Thoracic aorta (tissue), 2 donors: ENCODE measurements at places on chromosomes 3 and 15.
A peak's percentile ranks its signal among the peaks of the same experiment; 100 is the strongest.

DNA sequence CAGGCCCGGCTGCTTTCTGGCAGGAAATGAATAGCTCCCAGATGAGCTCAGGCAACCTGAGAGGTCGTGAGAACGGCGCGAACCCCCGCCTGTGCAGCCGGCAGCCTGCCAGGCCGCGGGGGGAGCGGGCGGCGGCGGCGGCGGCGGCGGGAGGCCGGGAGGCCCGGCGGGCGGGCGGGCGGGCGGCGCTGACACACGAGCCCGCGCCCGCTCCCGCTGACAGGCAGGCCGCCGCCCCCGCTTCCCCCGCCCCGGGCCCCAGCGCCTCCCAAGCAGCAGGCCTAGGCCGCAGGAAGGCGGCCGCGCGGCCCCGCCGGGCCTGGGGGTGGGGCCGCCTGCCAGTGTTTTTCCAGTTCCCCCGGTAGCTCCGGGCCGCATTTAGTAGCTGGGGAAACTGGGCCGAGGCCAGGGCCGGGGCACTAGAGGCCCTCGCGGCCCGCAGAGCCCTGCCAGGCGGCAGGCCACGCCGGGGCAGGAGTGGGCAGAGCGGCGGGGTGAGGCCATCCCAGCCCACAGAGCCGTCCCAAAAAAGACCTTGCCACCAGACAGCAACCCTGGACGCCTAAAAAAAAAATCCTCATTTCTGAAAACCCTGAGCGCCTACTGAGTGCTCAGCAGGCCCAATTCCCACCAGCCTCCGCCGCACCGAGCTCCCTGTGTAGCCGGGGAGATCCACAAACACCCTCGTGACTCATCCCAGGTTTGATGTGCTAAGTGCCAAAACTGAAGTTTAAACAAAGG lies 5.6 kb downstream of the HES1 start:
- peak; percentile 70 for DNase-seq

GRCh38 chr15:42087926-42088800 lies 6.2 kb downstream of the PLA2G4D start:
- no peak for DNase-seq

GRCh38 chr3:122621112-122621511 lies 43.7 kb downstream of the PARP15 start:
- DNase-seq, result no peak

DNA sequence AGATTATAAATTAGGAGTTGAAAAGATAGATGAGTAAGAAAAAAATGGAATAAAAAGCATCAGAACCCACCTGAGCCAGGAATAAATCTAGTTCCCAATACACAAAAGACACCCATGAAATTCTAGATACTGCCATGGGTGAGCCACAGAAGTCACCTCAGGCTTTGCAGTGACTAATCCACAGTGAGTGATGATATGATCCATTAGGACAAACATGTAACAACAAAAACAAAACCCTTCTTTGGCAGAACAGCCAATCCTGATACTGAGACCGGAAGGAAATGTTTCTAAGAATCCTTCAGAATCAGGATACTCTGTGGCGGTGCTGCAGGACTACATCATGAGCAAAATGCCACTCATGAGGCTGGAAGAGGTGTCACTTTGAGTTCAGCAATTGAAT lies 15.0 kb upstream of the MINDY4B start:
- no peak for DNase-seq

DNA sequence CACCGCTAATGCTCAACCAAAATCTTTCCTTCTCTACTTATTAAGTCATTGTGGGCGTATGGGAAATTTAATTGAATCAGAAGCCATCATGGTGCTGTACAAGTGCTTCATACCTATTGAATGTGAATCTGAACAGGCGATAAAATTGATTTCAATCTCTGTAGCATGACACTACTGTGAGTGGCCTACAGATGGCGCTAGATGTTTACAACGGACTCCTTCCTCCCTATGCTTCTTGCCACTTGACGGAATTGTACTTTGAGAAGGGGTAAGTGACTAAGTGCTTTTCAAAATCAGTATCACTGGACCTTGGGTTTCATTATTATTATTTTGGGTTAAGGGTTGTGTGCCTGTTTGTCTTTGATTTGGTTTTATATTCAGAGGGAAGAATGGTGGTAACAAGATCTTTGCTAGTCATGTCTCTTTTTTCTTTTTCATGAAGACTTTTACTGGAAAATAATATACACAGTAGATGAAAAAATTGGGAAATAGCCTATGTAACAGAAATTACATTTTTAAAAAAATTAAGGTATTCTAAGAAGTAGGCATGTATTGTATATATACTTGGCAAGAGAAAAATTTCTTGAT lies 35.4 kb downstream of the ACP3 start:
- peak; percentile 28 for DNase-seq
